ENCODE measurements at places on chromosomes 16 and 17.

GRCh38 chr17:10294180-10294579 lies 78.6 kb downstream of the MYH13 start:
- no peak for DNase-seq

DNA sequence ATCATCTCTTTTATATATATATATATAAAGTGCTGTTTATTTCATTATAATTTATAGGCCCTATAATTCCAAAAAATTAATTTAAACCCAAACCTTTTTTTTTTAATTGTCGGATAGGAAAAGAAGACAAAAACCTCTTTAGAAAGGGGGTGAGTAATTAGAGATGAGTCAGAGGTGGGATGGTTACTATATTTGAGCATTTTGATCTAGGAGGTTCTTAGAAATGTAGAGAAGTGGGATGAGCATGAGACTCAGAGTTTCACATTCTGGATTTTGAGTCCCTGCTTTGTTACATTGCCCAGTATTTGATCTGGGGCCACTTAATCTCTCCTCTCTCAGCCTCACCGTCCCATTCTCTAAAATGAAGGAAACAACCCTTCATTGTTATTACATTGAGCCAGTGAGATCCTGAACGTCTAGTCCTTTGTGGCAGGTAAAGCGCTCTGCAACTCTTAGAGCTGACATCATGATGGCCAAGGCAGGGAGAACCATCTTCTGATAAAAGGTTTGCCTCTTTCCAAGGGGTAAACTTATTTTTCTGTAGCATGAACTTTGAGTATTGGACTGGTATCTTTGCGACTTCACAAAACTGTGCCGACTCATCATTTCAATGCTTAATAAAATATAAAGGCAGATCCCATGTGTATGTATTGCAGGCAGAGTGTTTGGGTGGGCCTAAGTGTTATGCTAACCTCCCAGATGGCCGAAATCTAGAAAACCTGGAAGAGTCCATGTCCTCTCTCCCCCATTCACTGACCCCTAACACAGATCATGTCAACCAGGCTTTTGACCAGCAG lies 21.3 kb downstream of the HS3ST3B1 start:
- DNase-seq, result no peak

- no peak for DNase-seq
These were observed 22.8 kb upstream of the SLC47A1 start for GRCh38 chr17:19510903-19511302.

DNA sequence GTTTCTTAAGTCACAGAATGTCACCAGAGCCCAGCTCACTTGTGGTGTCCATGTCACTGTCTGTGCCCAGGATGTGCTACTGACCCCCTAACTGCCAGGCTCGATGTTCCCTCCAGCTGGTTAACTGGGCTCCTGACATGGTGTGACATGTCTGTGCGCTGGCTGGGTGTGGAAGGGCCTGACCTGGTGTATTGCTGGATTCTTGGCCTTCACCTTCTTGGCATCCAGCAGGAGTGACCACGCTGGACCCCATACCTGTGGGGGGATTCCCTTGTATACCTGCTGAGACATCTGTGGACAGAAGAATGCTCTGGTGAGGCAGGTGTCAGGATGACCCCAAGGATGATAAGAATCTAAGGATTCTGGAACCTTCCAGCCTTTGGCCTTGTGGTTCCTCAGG lies 1690.1 kb downstream of the TP53TG3F start:
- DNase-seq, result no peak

DNA sequence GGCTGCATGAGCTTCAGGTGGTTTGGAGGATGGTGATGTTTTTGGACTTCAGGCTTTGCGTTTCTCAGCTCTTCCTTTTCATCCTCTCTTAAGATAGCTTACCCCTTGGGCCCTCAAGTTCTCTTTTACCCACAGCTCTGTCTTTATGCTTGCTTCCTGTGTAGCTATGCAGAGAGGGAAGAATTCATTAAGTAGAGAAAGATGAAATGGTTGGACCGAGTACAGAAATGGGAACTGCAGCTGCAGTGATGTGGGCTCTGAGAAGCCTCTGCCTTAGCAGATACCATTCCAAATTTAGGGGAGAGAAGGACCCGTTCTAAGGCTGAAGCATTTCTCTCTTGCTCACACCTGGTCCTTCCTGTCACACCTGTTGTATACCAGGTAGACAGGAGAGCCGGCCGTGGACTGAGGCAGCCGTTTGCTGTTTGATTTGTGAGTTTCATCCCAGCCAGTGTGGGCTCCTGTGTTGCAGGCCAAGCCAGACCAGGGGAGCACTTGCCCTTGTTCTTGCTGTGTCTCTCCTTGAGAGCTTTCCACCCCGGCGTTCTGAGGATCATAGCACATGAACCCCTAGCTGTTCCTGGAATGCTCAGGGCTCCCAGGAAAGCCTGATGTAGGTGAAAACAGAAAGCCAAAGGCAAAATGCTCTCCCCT lies 392.7 kb downstream of the CPPED1 start:
- no peak for DNase-seq

- DNase-seq, result no peak
These were observed 19.2 kb downstream of the DCUN1D3 start for GRCh38 chr16:20880867-20881502.

- DNase-seq, result no peak
These were observed 152.0 kb upstream of the CDC42EP4 start for GRCh38 chr17:73463821-73464220.

DNA sequence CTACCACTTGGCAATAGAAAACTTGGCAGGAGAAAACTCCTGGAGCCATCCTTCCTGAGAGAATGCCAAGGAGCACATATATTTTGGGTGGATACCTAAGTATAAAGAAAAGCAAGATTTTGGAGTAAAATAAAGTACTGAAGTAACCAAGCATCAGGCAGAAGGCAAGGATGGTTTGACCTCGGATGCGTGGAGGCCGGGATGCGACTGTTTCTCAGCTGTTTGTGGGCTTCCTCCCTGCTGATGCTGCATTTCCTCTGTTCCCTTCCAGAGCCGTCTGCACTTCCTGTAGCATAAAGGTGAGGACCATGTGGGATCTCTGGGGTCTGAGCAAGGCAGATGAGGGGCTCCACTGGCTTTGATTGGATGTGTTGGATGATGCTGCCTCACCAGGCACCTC lies 5.5 kb upstream of the TCF25 start:
- no peak for DNase-seq

DNA sequence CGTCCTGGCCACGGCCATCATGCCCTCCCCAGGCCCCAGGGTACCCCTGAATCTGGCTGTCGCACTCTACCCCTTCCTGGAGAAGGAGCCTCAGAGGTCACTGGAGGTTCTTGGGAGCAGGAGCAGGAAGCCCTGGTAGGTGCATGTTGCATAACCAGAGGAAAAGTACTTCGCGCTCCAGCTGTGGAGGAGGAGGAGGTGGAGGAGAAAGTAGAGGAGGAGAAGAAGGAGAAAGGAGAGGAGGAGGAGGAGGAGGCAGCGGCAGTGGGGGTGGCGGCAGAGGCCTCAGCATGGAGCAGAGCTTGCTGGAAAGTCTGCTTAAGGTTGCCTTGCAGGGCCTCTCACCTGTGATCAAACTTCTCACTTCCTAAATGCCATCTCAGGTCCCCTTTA lies 61.8 kb downstream of the BAIAP2 start:
- no peak for DNase-seq

All from stimulated activated CD8-positive, alpha-beta memory T cell treated with anti-CD3 and anti-CD28 coated beads, Interleukin-4, amount 100 ng/mL, for 4 hours (primary cell).